ENCODE measurements at places on chromosomes 3 and 15.

DNA sequence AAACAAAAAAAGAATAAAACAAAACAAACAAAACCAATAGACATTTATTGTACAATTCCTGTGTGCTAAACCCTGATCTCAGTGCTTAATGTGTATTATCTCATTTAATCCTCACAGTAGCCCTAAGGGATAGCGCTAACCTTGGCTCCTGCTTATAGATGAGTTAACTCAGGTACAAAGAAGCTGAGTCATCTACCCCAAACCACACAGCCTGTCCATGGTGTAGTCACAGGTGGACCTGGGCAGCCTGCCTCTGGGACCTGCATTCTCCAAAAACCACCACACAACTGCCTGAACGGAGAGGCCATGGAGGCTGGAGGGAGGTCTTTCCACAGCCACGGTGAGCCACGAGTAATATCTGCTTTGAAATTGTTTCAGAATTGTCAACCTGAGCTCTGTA, 5.5 kb upstream of the CLN6 start:
- DNase-seq, result no peak

DNA sequence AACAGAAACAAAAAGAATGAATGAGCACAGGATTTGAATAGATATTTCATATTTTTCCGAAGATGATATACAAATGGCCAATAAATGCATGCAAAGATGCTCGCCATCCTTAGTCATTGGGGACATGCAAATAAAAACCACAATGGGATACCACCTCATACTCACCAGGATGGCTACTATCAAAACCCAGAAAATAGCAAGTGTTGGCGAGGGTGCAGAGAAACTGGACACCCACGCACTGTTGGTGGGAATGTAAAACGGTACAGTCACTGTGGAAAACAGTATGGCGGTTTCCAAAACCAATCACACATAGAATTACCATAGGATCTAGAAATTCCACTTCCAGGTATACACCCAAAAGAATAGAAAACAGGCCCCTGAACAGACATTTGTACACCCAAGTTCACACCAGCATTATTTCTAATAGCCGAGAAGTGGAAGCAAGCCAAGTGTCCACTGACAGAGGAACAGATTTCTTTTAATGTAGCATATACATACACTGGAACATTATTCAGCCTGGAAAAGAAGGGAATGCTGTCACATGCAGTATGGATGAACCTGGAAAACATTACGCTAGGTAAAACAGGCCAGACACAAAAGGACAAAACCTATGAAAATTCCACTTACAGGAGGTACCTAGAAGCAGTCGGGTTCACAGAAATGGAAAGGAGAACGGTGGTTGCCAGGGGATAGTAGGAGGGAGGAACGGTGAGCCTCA, 3.6 kb downstream of the RNF168 start:
- no peak for DNase-seq

- DNase-seq, result no peak
Observed at GRCh38 chr3:129758306-129758705, 135.2 kb downstream of the TMCC1 start.

DNA sequence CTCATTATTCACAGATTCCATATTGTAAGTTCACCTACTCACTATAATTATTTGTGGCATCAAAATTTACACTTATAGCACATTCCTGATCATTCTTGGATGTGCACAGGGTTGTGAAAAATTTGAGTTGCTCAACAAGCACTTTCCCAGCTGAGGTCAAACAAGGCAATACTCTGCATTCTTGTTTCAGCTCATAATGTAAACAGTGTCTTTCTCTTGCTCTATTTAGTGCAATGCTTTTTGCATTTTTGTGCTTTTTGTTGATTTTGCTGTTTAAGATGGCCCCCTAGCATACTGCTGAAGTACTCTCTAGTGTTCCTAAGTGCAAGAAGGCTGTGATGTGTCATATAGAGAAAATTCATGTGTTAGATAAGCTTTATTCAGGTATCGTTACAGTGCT, 66.7 kb upstream of the TNIK start:
- no peak for DNase-seq

- no peak for DNase-seq
Observed at GRCh38 chr3:81872566-81872965, 111.1 kb upstream of the GBE1 start.

GRCh38 chr15:43230640-43231115, 9.9 kb upstream of the EPB42 start:
- no peak for DNase-seq

GRCh38 chr3:27486336-27486735, 2.2 kb upstream of the SLC4A7 start:
- DNase-seq, result no peak

GRCh38 chr3:52495777-52496602, 852 bp downstream of the STAB1 start:
- no peak for DNase-seq

GRCh38 chr3:177037241-177037640, 160.0 kb downstream of the TBL1XR1 start:
- no peak for DNase-seq

All from NCI-H2171 (cell line).